ENCODE measurements at places on chromosomes 2 and 18.

- no peak for DNase-seq
Observed at GRCh38 chr18:38420611-38421010, 855.0 kb upstream of the CELF4 start.

DNA sequence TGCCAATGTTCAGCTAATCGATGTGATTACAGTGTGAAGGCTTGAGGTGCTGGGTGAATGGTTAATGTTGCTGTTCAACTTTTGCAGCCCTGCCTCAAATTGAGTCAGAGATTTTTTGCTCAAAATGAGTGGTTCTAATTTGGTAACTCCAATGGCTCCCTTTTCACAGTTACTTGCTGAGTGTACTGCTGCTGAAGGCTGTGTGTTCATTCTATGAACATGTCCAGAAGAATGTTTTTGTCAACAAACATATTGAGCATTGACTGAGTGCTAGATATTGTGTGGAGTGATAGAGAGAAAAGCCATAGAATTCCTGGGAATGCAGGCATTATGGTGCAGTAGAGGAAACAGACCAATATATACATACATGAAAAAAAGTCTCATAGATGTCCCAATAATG is 39.0 kb upstream of the TCF4 start:
- no peak for DNase-seq

GRCh38 chr2:36123995-36124394 is 231.6 kb upstream of the CRIM1 start:
- DNase-seq: no peak

DNA sequence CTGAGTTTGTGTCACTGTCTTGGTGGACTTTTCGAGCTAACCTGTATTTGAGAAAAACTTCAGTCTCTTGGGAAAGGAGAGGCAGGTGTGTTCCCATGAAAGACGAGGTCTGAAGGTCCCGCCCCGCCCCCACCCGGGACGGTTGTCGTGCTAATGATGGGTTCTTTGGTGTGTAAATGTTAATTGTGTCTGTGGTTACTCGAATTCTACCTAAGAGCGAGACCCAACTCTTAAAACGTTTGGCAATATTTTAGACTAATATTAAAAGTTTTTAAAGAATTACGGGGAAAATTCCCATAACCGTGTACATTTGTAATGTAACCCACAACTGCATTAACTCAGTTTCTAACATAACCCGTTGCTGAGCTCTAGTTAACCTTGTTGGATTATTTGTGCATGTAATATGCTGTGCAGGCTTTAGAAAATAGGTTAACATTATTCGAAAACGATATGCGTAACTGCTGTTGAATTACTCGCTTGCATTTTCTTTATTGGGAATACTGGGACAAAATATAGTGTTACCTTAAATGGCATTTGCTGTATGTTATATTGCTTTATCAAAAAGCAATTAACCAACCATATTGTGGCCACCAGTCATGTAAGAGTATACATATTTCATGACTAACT is 833 bp downstream of the EPB41L5 start:
- DNase-seq: no peak

DNA sequence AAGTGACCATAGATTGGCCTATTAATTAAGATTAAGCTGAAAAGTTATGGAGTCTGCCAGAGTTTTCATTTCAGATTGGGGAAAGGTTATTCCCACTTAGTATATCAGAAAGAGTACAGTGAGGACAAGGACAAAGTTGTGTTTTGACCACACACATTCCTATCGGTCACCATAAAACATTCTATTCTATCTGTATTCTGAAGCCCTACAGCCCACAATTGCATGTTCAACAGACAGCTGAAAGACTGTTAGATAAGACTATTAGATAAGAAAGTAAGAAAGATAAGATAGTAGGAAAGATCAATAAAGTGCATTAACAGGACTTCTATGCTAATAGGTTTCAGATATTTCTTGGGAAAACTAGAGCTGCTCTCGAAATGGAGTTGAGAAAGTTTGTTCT is 26.7 kb upstream of the ACYP2 start:
- no peak for DNase-seq

DNA sequence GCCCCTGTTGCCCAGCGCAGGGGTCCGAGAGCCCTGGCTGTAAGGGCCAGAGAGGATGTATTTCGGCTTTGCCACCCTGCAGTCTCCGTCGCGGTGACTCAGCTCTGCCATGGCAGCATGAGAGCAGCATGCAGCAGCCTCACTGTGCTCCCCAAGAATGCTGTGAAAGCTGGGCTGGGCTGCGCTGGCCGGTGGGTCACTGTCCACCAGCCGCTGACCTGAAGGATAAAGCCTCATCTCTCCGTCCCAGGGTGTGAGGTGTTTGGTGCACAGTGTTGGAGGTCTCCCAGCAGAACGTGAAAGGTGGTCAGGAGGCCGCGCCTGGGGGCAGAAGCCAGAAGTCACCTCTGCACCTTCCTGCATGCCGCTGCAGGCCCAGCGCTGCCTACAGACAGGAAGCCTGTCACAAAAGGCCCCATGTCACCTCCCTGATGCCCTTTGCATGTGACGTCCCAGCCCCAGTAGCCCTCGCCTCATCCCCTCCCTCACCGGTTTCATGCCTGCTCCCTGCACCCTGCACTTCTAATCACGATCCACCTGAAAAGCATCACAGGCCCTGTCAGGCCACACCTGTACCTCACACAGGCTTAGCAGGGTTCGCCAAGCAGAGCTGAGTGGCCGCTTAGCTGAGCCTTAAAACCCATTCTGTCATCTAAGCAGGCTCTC is 342.1 kb downstream of the EIPR1 start:
- DNase-seq: no peak

GRCh38 chr2:224190936-224191270 is 151.8 kb upstream of the SERPINE2 start:
- DNase-seq: no peak

DNA sequence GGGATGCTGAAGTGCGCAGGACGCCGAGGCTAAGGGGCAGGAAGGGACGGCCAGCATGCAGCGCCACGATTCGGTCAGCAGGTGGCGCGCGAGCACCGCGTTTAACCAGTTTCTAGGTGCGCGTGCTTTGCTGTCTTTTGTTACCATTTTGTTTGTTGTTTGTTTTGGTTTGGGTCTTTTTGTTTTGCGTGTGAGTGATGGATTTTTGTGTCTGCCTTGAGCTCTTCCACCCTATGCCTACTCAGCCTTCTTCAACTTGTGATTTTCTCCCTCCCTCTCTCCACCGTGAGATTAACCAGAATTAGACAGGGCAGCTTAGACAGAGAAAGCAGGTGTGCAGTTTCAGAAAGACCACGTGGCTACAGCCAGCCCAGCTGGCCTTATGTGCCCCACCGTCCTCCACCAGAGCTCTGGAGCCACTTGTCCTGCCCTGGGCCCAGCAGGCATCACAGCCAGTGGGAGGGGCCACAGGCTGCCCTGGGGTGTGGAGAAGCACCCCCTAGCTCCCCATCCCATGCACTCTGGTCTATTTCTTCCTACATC is 180.2 kb downstream of the RNF144A start:
- DNase-seq: peak; percentile 78

GRCh38 chr2:161426922-161427663 is 11.0 kb downstream of the TBR1 start:
- peak; percentile 23 for DNase-seq

- DNase-seq: no peak
Observed at GRCh38 chr18:13260197-13260934, 41.8 kb downstream of the LDLRAD4 start.

DNA sequence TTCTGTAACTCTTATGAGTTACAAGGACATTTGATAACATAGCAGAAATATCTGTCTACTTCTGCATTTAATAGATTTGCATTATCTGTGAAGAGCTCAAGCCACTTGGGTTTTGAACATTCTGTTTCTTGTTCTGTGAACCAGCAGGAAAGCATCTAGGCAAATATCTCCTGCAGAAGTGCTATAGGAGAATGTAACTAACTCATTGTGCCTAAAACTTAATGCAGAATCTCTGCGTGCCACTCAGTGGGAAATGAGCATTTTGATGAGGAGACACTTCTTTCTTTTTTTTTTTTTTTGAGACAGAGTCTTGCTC is 63.5 kb downstream of the MYOM1 start:
- DNase-seq: no peak

- no peak for DNase-seq
Observed at GRCh38 chr2:16650287-16651249, 15.1 kb downstream of the CYRIA start.

GRCh38 chr18:55421308-55421614 is 166.7 kb downstream of the TCF4 start:
- DNase-seq: no peak

All from activated CD4-positive, alpha-beta memory T cell treated with anti-CD3 and anti-CD28 coated beads, Interleukin-2, amount 10 ng/mL, durations not matched to agents 7 days and 5 days (primary cell).